HT-29 (cell line): ENCODE measurements at places on chromosomes 4 and X.
A peak's percentile ranks its signal among the peaks of the same experiment; 100 is the strongest.

DNA sequence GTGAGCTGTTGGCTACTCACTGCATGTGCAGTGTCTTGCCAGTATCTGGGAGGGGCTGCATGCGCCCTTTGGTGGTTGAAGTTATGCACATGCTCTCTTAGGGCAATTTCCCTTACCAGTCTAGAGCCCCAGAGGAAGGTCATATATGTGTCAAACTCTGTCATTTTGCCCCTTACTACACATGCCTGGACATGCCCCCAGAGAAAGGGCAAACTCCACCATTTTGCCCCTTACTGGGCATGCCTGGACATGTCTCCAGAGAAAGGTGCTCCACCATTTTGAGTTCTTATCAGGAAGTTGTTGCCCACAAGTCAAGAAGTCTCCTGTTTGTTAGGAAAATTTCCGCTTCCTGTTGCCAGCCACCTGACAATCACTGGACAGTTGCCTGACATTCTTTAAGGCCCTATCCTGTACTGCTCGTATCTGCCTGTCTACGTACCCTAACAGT, 56.4 kb upstream of the PLAC8 start:
- no peak for DNase-seq

DNA sequence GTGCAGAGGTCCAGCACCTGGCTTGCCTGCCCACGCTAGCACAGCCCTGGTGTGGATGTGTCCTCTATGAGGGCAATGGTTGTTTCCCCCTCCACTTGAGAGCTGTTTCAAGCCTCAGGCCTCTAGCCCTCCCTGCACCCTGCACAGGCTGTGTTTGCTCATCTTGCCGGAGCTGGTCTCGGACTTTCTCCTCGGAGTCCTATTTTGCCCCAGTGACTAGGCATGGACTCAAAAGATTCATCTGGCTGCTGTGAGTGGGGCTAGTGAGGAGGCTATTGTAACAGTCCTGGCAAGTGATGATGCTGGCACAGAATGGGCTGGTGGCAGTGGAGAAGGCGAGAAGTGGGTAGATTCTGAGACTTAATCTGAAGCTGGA, 5.8 kb downstream of the FOXP3 start:
- no peak for DNase-seq

DNA sequence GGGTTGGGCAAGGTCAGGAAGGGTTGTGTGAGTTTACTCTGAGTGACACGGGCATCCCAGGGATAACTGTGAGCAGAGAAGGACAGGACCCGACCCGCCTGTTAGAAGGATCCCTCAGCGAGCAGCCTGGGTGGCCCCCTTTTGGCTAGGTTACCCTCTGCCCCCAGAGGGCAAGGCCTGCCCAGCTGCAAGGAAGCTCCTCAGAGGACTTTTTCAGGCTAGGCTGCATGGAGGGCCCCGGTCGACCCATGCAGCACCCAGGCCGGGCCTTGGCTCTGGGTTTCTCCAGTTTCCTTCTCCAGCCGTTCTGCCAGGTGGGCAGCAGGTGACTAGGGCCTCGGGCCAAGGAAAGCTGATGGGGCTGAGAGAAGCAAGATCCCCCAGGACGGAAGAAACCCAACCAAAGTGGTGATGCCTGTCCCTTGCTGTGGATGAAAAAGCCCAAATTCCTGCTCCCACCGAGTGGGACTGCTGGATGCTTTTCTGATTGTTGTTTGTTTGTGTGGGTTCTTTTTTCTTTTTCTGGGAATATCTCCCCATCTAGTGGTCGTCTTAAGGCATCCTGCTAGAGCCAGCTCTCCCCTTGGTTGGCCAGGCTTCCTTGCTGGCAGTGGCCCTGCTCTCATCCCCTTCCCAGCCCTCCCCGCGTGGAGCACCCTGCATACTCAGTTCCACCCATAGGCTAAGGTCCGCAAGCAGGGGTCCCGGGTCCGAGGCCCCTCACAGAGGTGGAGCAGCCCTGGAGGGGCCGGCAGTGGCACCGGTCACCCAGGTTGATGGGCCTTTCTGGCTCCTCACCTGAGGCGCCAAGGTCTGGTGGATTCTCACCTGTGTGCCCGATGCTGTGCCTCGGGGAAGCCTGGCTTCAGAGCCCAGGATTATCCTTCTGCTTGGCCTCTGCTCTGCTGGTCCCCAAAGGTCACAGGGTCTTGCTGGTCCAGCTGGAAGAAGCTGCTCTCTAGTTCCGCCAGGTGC, 1.8 kb downstream of the ZFP92 start:
- peak; percentile 6 for DNase-seq

- DNase-seq: peak; percentile 38
These were observed 28.6 kb downstream of the TEX13A start for GRCh38 chrX:105191878-105192277.

DNA sequence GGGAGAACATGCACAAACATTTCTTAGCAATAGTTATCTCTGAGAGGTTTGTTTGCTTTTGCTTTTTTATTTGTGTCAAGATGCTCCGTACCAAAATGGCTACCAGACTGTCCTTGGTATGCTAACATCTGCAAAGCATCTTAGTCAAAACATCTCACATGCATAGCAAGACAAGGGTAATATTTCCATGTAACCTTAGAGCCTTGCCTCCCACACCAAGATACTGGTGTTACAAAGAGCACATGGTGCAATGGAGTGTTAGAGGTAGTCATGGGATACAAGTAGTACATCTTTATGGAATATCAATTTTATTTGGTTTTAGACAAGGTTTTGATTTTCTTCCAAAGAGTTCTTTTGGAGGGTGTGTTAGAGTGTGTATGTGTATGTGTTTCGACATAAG, 109.7 kb downstream of the NR3C2 start:
- DNase-seq: no peak

GRCh38 chr4:130995988-130996387, 1900.0 kb downstream of the C4orf33 start:
- no peak for DNase-seq

GRCh38 chrX:40153345-40154249, 55.8 kb upstream of the BCOR start:
- no peak for DNase-seq

DNA sequence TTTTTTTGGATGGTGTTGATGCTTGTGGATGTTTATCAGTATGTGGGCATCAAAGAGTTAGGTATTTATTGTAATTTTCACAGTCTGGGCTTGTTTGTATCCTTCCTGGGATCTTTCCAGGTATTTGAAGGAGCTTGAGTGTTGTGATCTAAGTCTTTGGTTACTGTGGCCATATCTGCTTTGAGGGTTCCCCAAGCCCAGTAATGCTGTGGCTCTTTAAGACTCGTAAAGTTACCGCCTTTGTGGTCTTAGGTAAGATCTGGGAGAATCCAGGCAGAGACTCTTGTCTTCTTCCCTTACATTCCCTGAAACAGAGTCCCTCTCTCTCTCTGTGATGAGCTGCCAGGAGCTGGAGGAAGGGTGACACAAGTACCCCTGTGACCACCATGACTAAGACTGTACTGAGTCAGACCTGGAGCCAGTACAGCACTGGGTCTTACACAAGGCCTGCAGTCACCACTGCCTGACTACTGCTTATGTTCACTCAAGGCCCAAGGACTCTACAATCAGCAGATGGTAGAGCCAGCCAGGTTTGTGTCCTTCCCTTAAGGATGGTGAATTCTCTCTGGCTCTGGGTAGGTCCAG, 62.2 kb downstream of the FMR1NB start:
- DNase-seq: no peak

DNA sequence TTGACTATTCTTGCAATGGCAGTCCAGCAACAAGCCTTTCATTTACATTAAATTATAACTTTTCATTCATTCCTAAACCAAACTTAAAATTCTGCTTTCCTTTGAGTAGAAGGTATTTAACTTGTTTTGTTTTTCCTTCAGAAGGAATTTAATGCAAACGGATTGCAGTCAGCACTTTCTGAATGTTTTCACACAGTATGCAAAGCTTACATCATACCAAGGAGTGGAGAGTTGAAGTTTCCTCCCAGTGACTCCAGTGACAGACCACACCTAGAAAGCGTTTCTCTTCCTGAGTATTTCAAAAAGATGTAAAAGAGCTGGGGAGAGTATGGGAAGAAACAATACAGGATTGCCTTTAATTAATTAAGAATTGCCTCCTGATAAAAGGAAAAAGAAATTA, 8.1 kb downstream of the EPGN start:
- no peak for DNase-seq

- DNase-seq: peak; percentile 65
These were observed 706 bp downstream of the CHIC1 start for GRCh38 chrX:73563738-73564068.

DNA sequence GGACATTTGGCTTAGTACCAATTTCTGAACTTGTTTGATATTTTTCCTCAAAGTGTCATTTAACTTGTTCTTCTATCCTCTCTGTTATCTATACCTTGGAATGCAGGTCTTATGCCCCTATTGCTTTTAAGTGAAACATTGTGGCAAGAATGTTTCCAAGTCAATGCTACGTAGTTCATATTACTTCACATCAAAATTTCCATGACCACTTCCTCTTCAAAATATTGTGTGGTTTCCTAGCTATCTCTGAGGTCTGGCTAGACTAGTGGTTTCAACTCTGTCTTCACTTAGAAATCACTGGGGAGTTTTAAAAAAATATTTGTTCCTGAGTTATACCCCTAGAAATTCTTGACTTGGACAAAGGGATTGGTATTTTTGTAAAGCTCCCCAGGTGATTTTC, 20.2 kb upstream of the RASGEF1B start:
- DNase-seq: no peak
